Anterior cingulate cortex (tissue), 58 donors: ENCODE measurements at places on chromosomes 13 and 19.

- no peak for DNase-seq
These were observed 97.3 kb downstream of the CACNA1A start for GRCh38 chr19:13408889-13409518.

DNA sequence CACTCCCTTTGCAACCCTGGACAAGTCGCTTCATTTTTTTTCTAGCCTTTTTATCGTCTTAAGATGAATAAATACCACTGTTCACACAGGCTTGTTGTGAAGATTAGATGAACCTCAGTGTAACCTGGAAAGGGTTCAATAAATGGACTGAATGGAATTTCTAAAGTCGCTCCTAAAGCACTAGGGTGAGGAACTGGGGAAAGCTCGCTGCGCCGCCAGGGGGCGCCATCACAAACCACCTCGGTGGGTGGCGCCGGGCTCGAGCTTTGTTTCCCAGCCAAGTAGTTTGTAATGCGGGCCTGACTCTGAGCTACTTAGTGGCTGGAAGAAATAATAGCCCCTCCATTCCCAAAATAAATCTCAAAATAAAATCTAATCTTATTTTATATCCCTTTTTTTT, 2.2 kb upstream of the CEACAM6 start:
- DNase-seq = peak; percentile 26

DNA sequence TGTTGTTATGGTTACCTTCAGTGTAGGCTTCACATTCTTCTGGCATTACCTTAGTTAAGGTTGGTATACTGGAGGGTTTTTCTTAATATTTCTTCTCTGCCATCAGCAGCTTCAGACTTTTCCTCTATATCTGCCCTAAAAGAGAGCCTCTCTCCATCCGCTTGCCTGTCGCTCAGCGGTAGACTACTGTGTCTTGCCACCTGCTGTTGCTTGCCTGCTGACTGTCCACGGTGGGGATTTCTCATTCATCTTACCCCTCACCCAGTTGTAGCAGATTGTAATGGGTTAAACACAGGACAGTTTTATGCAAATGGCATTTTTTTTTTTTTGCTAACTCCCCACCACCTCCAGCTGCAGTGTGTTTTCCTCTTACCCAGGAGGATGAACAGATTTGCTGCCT, 577.2 kb downstream of the SLITRK5 start:
- DNase-seq = no peak

- DNase-seq = no peak
These were observed 49.2 kb downstream of the KLF5 start for GRCh38 chr13:73107970-73108369.

DNA sequence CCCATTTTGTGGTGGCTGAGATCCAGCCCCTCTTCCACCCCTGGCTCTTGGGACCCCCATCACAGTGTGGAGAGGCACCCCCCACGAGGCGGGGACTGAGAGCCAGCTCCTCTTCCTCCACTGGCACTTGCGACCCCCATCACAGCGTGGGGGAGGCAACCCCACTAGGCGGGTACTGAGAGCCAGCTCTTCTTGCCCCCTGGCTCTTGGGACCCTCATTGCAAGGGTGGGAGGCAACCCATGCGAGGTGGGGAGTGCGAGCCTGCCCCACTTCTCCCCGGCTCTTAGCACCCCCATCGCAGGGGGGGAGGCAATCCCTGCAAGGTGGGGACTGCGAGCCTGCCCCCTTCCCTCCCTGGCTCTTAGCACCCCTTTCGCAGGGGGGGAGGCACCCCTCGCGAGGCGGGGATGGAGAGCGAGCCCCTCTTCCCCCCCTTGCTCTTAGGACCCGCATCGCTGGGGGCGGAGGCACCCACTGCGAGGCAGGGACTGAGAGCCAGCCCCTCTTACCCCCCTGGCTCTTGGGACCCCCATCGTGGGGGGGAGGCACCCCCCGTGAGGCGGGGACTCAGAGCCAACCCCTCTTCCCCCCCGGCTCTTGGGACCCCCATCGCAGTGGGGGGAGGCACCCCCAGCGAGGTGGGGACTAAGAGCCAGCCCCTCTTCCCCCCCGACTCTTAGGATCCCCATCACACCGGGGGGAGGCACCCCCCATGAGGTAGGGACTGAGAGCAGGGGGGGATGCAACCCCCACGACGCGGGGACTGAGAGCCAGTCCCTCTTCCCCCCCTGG, 364.6 kb upstream of the SPRY2 start:
- no peak for DNase-seq

DNA sequence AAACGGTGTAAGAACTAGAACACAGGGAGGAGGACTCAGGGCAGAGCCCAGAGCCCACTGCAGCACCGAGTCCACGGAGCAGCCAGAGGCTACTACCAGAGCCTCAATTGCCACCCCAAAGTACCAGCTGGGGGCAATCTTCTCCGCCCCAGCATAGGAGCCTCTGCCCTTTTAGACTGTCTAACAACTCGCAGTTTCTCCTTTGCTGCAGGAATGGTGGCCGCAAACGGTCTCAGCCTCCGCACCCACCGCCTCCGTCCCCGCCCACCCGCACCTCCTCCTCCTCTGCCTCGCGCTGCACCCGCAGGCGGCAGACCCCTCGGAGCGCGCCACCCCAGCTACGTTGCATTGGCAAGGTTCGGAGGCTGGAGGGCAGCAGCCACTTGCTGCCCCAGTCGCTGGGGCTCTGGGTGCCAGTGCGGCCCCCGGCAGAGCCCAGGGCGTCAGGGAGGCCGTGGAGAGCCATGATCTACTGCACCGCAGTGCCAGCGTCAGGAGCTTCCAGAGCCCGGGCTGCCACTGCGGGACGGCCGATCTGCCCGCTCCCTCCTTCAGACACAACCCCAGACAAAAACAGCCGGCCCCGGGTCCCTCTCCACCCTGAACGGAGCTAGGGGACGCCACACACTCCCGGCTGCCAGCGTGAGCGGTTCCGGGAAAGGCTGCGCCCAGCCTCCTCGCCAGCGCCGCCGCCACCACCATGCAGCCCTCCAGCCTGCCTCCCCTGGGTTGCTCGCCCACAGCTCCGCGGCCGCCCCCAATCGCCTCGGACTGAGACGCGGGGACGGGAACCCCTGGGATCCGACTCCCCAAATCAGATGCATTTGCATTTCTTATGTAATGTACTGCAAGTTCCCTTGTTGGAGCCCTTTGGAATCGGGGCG, 1.8 kb downstream of the FGF14 start:
- no peak for DNase-seq

GRCh38 chr13:41282129-41282571, 18.8 kb upstream of the MTRF1 start:
- DNase-seq = no peak

DNA sequence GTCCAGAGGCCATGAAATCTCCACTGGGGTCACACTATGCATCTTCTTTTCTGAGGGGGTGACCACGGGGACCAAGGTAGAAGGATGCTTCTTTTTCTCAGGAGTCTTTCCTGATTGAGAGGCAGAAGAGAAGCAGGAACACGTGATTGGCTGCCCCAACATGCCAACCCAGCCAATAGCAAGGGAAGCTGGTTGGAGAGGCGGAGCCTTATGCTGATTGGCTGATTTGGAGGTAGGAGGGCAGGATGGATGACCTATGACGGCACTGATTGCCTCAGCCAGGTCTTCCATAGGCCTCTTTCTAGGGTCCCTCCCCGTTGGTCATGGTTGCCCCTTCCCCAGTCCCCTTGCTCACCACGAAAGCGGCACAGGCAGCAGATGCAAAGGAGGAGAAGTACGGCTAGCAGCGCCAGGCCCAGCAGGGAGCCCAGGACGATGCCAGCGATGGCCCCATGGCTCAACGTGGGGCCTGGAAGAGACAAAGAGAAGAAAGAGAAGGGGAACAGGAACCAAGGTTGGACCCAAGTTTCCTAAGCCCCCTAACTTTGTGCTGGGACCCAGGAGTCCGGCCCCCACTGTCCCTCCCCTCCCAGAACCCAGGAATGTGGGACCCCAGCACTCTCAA, 8.0 kb downstream of the VSIG10L start:
- no peak for DNase-seq

- no peak for DNase-seq
These were observed 1341.2 kb upstream of the SPRY2 start for GRCh38 chr13:81682081-81682630.

GRCh38 chr19:19651076-19651475, 7.6 kb upstream of the GMIP start:
- no peak for DNase-seq

GRCh38 chr19:18278521-18279265, 2.7 kb downstream of the JUND start:
- no peak for DNase-seq

- DNase-seq = no peak
These were observed 13.4 kb upstream of the WDR18 start for GRCh38 chr19:970695-971094.

DNA sequence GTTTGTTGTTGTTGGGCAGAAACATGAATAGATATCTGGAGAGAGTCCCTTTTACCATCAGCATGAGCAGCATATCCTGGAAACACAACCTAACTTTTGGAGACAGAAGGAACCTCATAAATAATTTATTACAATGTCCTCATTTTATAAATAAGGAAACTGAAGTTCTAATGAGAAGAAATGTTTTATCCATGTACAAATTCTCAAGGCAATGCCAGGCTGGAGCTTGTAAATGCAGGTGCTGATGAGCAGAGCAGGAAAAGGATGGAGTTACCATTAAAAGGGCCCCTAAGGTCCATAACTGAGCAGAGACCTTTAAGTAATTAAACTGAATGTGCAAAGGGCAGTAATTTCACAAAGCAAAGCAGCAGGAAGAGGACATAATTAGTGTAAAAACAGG, 17.3 kb downstream of the LCP1 start:
- no peak for DNase-seq

DNA sequence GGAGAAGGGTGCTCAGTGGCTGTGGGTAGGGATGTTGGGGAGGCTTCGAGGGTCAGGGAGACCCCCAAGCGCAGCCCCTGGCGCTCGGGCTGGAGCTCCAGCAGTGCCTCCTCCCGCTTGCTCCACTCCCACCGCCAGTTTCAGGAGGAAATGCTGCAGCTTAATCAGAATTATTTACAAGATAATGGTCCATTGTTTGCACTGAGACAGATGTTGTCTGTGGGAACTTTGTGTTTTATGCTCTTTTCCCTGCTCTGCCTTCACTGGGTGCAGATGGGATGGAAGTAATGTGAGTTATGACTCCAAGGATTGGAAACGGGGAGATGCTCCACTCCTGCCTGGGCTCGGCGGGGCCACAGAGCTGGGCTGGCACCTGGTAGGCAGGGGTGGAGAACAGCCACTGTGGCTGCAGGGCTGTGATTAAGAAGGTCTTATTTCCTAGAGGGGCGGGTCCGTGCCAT, 192.4 kb downstream of the ZNF536 start:
- peak; percentile 50 for DNase-seq

DNA sequence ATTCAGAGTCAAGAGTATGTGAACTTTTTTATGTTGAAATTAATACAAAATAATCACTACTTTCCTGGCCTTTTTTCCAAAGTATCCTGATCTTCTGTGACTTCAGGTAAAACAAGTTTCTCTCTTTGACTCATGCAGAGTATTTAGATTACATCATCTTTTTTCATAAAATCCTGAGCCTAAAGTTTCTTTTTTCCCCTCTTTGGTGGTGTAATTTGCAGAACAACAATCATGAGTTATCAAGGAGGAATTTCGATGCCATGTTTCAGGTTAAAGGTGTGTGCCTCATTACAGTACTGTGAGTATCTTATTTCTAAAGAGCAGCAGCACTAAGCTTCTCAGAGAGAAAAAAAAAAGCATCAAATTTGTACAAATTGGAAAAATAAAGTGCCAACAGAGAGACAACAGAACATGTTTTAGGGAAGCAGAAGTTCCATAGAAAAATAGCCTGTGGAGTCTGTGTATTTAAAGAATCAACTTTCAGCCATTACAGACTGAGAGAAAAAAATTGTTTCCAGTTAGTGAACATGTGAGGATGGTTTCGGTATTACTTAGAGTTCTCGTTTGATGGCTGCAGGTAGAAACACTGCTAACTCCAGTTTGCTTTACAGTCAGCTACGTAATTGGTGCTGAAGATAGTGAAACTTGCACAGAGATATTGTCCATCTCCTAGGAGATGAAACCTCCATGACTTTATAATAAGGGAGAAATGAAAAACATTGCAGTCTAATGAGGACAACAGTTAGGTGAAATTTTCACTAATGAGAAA, 78.1 kb upstream of the PCDH9 start:
- DNase-seq = no peak

DNA sequence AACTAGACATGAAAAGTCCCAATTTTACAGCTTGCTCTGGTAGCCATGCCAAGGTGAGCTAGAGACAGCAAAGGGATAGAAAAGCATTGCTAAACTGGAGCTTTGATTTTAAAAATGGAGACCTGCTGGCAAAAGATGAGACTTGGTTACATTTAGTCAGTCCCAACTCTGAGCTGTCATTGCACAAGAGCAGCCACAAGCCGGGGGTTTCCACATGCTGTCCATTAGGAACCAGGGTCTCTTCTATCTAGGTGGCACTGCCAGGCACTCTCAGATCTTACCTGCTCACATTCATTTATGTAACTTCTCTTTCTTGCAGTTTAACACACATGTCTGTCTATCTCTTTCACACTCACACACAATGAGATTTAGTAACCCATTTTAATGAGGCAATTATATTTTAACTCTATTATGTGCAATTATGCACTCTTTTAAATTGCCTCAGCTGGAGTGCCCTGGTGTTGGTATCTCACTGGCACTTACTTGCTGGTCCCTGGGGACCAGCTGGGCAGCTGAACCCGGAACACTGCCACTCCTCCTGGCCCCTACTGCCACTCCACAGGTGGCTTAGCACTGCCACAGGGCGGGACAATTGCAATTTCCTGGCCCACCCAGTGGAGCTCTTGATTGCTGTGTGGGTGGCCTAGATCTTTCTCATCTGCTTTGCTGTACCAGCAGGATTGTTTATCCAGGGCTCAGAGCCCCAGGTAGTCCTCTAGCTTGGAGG, 112.5 kb downstream of the COG6 start:
- DNase-seq = no peak

DNA sequence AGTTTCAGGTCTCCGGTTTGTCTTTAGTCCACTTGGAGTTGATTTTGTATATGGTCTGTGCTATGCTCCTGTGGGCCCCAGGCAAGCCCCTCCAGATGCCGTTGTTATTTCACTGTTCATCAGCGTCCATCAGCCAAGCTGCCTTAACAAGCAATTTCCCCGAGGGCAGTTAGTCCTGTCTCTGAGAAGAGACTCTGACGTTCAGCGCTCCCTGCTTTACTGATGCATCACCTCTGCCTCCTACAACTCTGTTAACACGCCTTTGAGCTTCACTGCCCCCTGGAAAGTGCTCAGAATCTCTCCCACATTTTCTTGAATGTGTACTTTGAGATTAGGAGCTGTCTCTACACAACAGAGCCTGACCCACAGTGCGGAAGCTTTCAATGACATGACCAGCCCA, 41.8 kb upstream of the UBAC2 start:
- no peak for DNase-seq

- no peak for DNase-seq
These were observed 143.5 kb upstream of the SOX1 start for GRCh38 chr13:111923439-111923838.

DNA sequence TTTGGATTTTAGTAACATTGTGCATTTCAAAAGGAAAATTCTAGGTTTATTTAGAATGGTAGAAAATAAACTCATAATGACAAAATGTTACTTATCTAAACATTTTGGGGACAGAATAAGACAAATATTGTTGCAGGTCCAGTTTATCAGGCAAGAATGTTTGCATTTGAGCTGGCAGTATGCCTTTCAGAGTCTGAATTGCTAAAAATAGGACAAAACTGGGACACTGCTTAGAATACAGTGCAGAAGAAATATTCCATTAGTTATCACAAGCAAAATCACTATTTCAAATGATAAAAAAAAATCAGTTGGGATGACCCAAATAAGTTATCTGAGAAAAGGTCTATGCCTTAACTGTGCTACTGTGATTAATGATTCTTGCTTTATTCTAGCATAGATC, 870.3 kb upstream of the MIR17HG start:
- DNase-seq = no peak
